ENCODE measurements at places on chromosomes 3 and 15.

DNA sequence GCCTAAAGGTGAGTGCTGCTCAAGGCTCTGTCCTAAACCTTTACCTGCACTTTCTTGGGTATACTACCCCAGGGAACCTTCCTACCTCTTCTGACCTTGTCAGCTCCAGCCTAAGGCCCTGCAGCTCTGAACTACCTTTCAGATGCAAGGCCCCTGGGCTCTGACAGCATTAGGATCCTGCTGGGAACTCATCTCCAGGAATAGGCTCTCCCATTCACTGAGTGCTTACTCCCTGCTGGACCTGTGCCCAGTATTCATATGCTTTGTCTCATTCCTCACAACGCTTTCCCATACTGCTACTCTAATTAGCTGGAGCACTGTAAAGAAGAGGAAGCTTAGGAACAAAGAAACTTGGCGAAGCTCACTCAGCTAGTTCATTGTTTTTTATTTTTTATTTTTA is 53.8 kb upstream of the RAB6B start:
- DNase-seq, result no peak

GRCh38 chr15:64030123-64030522 is 16.2 kb downstream of the DAPK2 start:
- no peak for DNase-seq

GRCh38 chr15:31136607-31137328 is 35.2 kb upstream of the TRPM1 start:
- DNase-seq, result no peak

DNA sequence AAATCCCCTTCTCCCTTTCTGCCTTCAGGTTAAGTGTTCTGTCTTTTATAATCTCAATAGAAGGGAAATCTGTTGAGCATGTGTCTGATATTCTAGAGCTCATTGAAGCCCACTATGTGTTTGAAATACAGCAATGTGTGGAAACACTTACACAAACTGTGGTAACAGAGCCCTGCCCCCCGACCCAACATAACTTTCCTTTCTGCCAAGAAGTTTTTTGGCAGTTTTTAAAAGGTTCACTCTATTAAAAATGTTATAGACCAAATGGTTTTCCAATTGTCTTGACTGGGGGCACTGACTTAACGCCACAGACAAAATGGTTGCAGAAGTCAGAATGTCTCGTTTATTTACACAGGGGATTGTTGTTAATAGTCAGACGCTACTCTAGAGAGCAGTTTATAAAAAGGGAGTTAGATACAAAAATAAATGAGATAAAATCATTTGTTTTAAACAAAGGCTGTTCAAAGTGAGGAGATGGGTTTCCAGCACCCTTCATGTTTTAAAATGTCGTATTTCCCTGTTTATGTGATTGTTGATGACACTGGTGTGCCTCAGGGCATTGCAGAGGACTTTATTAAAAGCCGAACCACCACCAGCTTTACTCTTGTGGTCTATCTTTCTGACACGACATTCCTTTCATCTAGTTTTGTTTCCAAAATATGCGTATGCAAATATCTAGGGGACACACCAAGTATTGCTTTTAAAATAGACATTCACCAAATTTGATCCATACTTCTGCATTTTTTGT is 26.7 kb upstream of the GREM1 start:
- no peak for DNase-seq

DNA sequence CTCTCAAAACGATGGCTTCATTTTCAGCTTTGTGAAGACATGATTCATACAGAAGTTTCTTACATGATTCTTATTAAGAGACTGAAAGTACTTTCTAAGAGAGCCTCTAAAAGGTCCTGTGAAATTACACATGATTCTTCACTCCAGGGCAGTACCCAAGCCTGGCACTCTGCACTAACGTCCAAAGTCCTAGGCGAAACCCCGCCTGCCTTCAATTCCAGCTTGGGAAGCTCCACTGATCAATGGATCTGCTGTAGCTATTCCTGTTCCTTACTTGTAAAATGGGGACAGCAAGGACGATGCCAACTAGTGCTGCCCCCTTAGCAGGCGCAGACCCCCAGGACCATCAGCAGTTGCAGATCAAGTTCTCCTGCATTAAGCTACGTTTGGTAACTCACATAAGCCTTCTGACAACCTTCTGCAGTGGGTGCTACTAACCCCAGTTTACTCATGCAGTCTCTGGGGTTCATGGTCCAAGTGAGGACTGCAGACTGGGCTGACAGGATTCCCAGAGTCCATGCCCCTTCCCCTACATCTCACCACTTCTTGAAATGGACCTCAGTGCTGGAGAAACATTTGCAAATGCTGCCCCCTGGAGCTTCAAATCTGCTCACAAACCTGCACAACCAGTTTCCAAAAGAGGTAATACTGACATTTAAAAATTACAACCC is 10.6 kb downstream of the CHCHD4 start:
- no peak for DNase-seq

DNA sequence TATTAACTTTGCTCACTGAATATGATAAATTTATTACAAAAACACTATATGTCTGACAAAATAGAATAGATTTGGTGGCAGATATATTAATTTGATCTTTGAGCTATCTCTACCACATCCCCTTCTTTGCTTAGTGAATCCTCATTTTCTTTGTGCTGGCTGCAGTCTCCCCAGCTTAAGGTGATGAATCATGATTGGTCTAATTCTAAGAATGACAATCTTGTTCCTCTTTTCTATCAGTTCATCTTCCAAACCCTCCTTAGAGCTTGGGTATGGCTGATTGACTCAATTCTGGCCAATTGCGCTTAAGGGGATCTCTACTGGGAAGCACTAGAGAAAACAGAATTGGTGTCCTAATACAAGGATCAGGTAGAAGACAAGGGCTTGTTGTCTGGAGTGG is 309.6 kb upstream of the GOLIM4 start:
- DNase-seq, result no peak

- DNase-seq, result no peak
These were observed 116.8 kb downstream of the TPRG1 start for GRCh38 chr3:189288348-189289235.

DNA sequence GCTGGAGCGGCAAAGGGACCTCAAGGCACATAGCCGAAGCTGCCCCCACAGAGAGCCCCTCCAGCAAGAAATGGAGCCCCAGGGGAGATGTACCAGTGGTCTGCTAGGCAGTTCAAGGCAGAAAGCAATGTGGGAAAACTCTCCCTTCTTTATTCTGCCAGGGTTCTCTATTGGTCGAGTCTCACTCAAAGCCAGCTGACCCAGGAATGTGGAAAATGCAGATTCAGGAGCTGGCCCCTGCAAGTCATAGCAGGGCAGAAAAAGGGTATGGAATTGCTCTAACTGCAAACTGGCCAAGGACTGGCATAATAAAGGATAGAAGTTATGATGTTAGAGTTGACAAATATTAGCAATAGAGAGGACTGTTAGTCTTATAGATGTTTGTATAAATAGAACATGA is 4.0 kb upstream of the TOPAZ1 start:
- DNase-seq, result no peak

GRCh38 chr15:91072161-91072560 is 27.9 kb upstream of the SV2B start:
- no peak for DNase-seq

DNA sequence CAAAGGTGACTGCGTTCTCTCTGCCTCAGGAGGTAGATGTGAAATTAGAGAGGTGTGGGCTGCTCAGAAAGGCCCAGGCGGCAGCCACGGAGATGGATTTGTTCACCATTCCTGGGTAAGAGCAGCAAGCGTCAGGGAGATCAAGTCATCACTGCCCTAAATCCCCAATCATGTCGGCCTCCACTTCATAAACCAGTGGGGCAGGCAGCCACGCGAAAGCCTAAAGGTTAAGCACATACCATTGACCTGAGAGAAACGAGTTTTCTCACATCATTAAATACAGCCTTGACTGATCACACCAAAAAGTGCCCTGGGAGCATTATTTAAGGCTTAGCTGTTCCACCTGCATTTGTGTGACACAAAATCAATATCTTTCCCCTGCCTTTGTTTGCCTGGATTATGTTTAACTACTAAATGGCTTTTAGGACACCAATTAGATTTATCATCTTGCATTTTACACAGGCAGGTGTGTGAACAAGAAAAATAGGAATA is 50.7 kb upstream of the FOXB1 start:
- DNase-seq, result no peak

DNA sequence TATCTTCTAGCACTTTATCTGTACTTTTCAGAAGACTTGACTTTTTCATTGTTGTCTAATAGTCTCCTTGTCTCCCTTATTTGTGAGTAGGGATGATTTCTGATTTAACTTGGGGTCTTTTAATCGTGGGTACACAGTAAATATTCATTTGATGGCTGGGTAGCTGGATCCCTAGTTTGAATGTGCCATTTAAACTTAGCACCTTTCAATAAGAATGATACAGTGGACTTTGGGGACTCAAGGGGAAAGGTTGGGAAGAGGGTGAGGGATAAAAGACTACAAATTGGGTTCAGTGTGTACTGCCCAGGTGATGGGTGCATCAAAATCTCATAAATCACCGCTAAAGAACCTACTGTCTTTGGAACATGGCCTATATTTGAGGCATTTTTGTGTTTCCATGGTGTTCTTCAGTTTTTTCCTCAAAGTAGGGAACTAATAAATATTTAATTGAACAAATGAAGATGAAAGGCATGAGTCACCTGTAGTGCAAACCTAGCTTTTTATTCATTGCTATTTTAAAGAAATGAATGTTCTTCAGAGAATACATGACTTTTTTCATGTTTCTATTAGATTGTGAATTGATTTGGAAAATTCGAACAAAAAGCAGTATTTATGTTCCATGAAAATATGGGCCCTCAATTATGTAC is 12.1 kb downstream of the FNDC3B start:
- no peak for DNase-seq

GRCh38 chr3:114861666-114862065 is 285.4 kb downstream of the ZBTB20 start:
- DNase-seq, result no peak

DNA sequence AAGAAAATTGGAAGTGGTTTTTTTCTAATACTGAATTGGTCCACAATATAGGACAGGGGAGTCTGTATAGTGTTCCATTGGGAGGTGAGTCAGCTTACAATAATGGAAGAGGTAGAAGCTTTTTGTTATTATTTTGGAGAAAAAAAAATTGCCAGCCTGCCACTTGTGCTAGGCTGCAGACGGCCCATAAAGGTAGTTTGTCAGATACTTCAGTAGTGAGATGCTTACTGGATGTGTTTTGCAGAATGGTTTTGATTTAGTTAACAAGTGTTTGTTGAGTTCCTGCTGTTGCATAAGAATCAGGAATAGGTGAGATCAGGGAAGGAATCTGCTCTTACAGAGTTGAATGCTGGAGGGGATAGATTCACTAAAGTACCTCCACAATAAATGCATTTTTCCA is 1.0 kb downstream of the DTWD1 start:
- no peak for DNase-seq

DNA sequence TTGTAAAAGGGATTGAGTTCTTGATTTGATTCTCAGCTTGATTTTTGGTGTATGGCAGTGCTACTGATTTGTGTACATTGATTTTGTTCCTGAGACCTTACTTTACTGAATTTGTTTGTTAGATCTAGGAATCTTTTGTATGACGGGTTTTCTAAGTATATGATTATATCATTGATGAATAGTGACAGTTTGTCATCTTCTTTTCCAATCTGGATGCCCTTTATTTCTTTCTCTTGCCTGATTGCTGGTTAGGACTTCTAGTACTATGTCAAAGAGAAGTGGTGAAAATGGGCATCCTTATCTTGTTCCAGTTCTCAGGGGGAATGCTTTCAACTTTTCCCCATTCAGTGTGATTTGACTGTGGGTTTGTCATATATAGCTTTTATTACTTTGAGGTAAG is 103.0 kb downstream of the DOCK3 start:
- no peak for DNase-seq

- no peak for DNase-seq
These were observed 113.2 kb downstream of the TCF12 start for GRCh38 chr15:57031605-57032004.

- no peak for DNase-seq
These were observed 531.0 kb upstream of the NR2F2 start for GRCh38 chr15:95799286-95800200.

DNA sequence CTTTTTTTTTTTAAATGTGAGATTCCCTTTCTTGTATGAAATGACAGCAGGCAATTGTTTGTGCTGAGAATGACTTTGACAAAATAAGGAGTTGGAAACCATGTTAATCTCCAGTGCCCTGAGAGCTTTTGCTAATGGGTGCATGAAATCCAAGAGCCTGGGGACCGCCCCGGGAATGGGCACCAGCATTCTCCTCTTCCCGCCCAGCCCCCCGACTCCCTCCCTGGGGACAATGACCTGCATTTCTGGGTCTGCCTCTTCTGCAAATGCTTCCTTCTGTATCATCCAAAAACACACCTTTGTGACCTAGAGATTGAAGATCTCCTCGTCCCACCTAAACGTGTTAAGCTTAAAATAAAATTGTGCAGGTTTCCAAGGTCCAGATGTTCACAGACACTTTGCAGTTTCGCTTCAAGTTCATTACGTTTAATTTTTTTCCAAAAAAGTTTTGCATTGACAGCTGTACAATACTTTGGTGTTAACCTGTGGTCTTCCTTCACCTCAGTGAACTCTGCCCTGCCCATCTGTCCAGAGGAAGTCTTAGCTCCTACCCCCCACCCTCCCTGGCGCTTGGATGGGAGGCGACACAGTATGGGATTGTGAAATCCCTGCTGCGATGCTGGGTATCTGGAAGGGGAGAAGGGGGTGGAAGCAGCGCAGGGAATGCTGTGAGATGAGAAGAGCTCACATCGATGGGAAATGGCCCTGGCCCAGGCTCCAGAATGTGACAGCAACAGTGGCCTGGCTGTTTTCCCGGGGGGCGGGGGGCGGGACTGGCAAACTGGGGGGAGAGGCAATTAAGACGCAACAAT is 50.1 kb downstream of the TLE3 start:
- no peak for DNase-seq

GRCh38 chr15:83651541-83651940 is 2.4 kb upstream of the ADAMTSL3 start:
- no peak for DNase-seq

DNA sequence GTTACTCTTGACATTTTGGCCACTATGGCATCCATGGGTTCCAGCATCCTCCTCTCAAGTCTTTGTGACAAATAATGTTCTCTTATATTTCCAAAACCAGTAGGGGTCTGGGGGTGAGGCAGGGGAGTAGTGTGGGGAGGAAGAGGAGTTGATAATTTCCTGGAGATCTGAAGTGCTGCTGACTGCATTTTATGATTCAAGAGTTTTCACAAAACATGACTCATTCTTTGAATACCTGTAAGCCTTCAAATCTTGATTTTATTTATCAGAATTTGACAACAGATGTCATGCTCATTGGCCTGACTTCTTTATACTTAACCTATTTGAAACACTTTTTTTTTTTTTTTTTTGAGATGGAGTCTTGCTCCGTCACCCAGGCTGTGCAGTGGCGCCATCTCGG is 98.8 kb upstream of the PLXND1 start:
- no peak for DNase-seq
